Thoracic aorta (tissue), 2 donors: ENCODE measurements at places on chromosomes 2 and 18. TPM values are rescaled to one million over a fixed set of nuclear protein-coding genes. Genes with fewer than 3 reads are reported as not detected.

- DNase-seq, result no peak
Measured at GRCh38 chr2:99150706-99151105, 4.0 kb downstream of the TSGA10 start.

GRCh38 chr18:55054021-55054990, 95.0 kb upstream of the CCDC68 start:
- DNase-seq, result no peak

- no peak for DNase-seq
Measured at GRCh38 chr2:158917121-158917520, 51.3 kb upstream of the TANC1 start.

The CYP27A1 gene
- total RNA-seq, result 31.6 TPM

The COPS8 gene
- total RNA-seq, result 83.7 TPM

The LRP1B gene
- total RNA-seq, result 0.28 TPM
